Suprapubic skin (tissue), 4 donors: ENCODE measurements at places on chromosomes 13 and 19.

GRCh38 chr19:54179921-54180461 is 7.0 kb upstream of the TMC4 start:
- DNase-seq, result no peak

DNA sequence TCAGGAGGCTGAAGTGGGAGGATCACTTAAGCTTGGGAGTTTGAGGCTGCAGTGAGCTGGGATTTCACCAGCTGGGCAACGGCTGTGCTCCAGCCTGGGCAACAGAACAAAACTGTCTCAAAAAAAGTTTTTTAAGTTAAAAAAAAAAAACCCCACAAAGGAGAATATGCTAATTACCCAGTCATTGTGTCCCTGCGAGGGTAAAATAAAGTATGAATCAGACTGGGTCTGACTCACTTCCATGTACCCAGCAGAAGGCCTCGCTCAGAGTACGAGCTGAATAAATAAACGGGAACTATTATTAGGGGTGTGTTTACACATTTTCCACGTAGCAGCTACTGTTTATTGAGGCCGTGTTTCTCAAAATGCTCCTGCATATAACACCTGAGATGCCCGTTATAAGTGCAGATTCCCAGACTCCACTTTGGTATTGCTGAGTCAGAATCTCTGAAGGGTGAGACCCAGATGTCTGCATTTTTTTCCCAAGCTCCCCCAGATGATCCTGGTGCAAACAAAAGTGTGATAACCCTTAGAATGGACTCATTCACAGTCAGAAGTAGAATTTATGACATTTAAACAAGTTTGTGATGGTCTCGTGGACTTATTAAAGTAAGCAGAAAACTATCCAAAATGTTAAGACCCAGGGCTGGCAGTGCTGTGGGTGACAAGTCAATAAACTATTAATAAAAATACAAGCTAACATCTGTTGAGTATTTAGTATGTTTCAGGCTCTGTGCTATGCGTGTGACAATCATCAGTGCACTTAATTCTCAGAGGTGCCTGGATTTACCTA is 28.2 kb downstream of the KCNC3 start:
- no peak for DNase-seq

DNA sequence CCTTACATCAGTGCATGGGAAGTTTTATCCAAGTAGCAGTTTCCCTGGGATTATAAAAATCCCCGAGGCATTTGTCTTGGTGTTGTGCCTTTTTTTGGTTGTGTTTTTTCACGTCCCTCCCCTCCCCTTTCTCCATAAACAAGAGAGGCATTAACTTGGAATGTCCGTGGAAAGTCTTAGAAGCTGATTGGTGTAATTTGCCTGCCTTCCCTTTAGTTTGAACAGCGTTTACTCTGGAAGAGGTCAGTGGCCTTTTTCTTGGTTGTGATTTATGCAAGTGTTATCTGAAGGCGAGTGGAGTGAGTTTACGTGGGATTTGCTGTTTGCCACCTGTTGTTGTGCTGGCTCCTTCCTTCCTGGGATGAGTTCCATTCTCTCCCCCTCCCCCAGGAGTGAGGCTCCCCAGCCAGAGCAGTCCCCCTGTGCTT is 7.2 kb downstream of the ACTN4 start:
- no peak for DNase-seq

DNA sequence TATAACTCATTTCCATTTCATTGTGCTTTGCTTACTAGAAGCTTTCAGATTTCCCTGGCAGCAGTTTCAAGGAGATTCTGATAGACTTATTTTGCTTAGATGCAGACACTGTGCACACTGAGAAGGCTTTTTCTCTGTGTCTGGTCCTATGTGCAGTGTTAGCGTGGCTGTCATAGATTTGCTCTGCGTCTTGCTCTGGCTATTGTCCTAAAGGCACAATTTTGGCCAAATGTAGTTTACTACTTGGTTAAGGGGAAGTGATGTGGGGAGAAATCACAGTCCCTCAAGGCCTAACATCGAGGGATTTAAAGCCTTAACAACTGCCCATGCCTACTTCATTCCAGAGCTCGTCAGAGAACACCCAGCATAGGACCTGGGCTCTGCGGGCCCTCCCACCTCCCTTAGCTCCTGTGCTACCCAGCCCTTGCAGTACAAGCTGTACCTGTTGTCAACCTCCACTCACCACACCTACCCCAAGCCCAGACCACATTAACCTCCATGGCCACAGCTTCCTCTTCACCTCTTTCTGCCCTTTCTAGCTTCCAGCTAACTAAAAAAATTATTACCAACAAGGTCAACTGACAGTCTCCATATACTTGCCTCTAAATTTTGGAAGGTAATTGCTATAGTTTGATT is 38.9 kb upstream of the KATNAL1 start:
- no peak for DNase-seq

DNA sequence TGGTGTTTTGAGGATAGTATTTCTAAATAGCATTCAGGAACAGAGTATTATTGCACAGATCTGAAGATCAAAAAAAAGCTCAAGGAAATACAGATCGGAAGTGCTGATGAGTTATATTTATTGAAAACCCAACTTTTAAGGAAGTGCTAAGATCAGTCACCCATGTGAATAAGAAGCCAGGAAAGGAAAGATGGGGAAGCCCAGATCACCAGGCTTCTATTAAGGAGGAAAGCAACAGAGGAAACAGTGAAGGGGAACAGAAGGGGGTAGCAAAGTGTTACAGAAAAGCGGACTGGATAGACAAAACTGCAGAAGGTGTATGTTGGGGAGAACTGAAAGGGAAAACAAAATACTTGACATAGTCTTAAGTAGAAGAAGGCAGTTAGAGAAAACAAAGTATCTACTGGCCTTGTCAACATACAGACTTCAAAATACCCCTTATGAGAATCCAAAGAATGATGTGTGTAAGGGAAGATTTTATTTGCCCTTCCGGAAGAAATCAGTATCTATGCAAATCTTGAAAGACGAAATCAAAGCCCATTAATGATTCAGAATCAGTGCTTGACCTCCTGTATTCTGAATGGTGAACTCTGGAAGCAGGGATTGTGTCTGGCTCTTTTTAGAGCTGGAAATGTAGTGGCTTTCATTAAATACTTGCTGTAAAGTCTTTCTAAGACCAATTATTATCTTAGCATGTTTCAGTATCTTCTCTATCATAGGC is 12.1 kb downstream of the UFM1 start:
- no peak for DNase-seq

DNA sequence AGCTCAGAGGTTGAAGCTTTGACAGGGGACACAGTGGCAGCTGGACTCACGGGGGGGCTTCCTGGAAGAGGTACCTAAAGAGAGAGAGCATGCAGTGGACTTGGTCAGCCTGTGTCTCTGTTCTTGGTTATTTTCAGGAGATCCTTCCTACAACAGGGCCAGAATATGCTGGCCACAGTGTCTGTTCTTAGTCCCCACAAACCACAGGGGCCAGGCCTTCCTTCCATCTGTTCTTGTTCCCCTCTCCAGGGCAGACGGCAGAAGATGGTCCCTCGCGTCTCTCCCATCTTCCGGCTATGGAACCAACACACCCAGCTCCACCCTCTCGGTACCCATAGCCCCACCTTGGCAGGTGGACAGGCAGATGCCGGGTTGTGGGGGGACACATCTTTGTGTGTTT is 24.8 kb downstream of the MAST3 start:
- DNase-seq, result no peak

- no peak for DNase-seq
These were observed 14.4 kb downstream of the NAXD start for GRCh38 chr13:110629735-110630134.
